CD4-positive, CD25-positive, alpha-beta regulatory T cell (primary cell): ENCODE measurements at places on chromosomes 6 and 20. TPM values are rescaled to one million over a fixed set of nuclear protein-coding genes. Genes with fewer than 3 reads are reported as not detected.

- no peak for DNase-seq
Observed at GRCh38 chr20:36454698-36455427, 86.5 kb upstream of the MYL9 start.

DNA sequence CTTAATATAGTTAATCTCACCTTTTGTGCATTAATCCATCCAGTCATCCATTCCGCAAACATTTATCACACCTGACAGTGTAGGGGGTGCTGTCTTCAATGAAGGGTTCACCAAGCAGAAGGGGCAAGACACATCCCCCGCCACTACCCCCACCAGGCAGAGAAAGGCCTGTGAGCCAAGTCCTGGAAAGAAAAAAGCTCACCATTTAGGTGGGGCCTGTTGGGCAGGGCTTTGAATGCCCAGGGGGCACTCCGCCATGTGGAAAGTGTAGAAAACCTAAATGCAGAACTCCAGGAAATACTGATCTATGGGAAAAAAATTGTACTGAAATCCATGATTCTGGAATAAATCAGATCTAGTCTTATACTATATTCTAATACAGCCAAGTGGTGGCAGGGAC, 4.8 kb upstream of the STX16 start:
- DNase-seq: no peak

DNA sequence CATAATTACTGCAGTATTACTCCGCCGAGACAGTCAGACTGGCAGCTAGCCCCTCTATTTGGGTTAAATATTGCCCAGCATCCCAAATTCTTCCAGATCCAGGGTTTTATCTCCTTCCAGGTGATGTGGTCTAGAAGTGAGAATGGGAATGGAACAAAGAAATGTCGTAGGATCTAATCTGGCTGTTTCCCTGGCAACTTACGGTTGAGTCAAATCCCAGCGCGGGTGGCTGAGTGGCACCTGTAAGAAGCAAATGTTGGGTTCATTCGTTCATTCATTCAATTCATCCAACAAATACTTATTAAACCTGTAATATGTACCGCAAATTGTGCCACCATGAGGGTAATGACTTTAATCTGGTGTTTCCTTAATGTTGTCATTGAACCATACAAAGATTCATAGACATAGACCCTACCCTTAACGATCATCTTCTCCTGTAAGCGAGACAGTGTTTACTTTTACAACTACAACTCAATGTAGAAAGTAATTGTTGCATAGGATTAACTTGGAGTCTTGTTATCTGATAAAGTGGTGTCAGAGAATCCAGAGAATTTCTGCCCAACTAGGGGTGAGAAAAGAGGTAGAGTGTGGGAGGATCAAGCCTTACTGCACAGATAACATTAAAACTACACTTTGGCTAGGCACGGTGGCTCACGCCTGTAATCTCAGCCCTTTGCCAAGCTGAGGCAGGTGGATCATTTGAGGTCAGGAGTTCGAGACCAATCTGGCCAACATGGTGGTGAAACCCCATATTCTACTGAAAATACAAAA, 91.3 kb upstream of the ADGRF1 start:
- DNase-seq: no peak

DNA sequence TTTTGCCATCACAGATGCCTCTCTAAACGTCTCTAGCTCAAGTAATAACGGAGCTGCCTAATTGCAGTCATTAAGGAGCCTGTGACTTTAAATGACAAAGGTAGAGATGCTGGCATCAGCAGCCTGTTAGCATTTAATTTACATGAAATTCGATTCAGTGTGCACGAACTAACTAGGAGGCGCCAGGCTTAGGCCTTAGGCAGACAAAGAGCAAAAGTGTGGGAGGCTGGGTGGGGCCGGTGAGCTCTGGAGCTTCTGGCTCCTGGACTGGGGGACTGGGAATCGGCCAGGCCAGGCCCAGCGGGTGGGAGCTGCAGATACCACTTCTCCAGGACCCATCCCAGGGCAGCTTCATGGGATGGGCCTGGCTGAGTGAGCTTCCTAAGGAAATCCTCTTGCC, 170.0 kb upstream of the AGPAT4 start:
- no peak for DNase-seq

- DNase-seq: peak; percentile 60
Observed at GRCh38 chr6:16409531-16410441, 171.4 kb downstream of the GMPR start.

GRCh38 chr20:24634855-24635254, 165.4 kb downstream of the SYNDIG1 start:
- no peak for DNase-seq

DNA sequence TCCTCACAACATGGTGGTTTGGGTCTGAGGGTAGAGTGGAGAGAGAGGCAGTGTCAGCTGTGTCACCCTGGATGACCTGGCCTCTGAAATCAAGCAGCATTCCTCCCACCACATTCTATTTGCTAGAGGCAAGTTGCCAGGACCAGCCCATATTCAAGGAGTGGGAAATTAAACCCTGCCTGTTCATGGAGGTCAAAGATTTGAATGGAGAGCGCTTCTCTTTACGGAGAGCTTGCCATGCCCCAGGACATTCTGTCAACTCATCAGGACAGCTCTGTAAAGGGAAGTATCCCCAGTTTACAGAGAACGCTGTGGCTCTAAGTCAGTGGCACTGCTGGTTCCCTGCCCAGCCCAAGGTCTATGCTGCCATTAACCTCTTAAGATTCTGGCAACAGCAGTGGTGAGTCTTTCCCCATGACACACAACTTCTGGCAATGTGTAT, 90.0 kb upstream of the INSM1 start:
- DNase-seq: no peak

- DNase-seq: no peak
Observed at GRCh38 chr6:154498340-154498934, 12.0 kb downstream of the CNKSR3 start.

DNA sequence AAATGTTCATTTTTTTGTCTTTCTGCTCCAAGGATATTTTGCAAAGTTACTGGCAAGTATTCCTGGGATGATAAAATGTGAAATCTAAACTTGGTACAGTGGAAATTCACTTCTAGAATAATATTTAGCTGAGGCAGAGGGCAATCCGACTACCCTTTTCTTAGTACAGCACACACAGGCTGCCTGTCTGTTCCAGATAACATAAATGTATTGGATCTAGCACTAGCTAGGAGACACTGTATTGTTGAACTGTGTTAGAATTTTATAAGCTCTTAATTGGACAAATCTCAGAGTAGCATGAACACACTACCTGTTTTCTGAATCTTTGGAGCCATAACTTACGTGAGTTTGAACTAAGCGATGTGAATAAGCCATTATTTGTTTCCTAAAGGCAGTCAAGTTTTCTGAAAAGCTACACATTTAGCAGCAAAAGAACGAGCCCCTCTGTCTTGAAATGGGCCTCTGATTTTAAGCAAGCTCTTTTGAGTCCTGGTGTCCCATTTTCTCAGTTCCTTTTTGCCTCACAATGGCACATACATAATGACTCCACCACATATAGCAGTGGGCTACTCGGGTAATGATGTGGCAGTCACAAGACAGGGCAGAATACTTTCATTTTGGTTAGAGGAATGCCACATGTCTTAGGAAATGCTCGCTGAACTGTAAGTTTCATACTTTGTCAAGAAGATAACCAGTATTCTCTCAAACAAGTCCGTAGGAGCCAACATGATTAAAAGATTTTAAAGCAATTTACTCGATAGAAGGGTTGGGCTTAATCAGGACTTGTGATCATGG, 116.5 kb upstream of the ESR1 start:
- peak; percentile 25 for DNase-seq

DNA sequence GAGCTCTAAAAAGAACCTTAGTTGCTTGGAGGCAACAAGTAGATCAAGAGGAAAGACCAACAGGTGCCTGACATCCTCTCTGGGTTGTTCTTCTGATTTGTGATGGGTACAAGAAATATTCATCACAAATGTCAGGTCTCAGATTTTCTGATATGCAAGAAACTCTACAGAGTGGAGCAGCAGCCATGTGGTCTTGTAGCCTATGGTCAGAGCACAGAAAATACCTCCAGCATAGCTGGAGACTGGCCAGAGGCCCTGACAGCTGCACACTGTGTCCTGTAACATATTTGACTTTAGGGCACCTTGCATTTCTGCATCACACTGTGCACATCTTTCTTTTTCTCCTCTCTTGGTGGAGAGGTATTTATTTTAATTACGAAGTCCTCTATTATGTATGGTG, 116.3 kb downstream of the GMPR start:
- DNase-seq: no peak

- peak; percentile 74 for DNase-seq
Observed at GRCh38 chr6:109073344-109074132, 21.1 kb downstream of the SESN1 start.

- no peak for DNase-seq
Observed at GRCh38 chr6:4017834-4018170, 61.1 kb downstream of the FAM217A start.

- DNase-seq: no peak
Observed at GRCh38 chr6:40720375-40720748, 133.2 kb upstream of the LRFN2 start.

Gene EEF1A1
- total RNA-seq: 10,044 TPM

Gene CFB
- total RNA-seq: 0.64 TPM

Gene ADTRP
- 40.9 TPM for total RNA-seq
